ENCODE measurements at places on chromosomes 7 and 10. TPM values are rescaled to one million over a fixed set of nuclear protein-coding genes. Genes with fewer than 3 reads are reported as not detected.

Gene HABP2
- total RNA-seq, result not detected

Gene CYP3A4
- not detected for total RNA-seq

Gene KIAA1549
- 1.5 TPM for total RNA-seq

Gene SYT15
- total RNA-seq, result 0.08 TPM

Gene HTRA1
- 420 TPM for total RNA-seq

Gene HPSE2
- total RNA-seq, result not detected

Gene SEMA3E
- total RNA-seq, result 0.23 TPM

Gene OPALIN
- not detected for total RNA-seq

Gene ITPRID1
- total RNA-seq, result not detected

Gene COL17A1
- 1,665 TPM for total RNA-seq

Gene PAX2
- total RNA-seq, result not detected

Gene MYL7
- total RNA-seq, result not detected

Gene ASAH2
- 4.1 TPM for total RNA-seq

Gene CALHM3
- not detected for total RNA-seq

Gene CDHR1
- 3.0 TPM for total RNA-seq

Gene GDI2
- 347 TPM for total RNA-seq

Data from hair follicular keratinocyte (primary cell).